ENCODE measurements at places on chromosomes 16 and 17. TPM values are rescaled to one million over a fixed set of nuclear protein-coding genes. Genes with fewer than 3 reads are reported as not detected.
A peak's percentile ranks its signal among the peaks of the same experiment; 100 is the strongest.

The KRTAP4-6 gene
- total RNA-seq = not detected

The MGAT5B gene
- not detected for total RNA-seq

DNA sequence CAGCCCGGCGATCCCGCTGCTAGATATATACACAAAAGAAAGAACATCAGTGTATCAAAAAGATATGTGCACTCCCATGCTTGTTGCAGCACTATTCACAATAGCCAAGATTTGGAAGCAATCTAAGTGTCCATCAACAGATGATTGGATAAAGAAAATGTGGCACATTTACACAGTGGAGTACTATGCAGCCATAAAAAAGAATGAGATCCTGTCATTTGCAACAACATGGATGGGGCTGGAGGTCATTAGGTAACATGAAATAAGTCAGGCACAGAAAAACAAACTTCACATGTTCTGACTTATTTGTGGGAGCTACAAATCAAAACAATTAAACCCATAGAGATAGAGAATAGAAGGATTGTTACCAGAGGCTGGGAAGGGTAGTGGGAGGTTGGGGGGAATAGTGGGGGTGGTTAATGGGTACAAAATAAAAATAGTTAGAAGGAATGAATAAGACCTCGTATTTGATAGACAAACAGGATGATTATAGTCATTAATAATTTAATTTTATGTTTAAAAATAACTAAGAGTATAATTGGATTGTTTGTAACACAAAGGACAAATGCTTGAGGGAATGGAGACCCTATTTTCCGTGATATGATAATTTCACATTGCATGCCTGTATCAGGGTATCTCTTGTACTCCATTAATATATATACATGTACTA is 176.7 kb upstream of the NOG start:
- H3K4me1 ChIP-seq = no peaks in the 10 kb centered on the region
- no peaks in the 10 kb centered on the region for H3K36me3 ChIP-seq
- no peaks in the 10 kb centered on the region for H3K27me3 ChIP-seq

- no peaks in the 10 kb centered on the region for H3K27me3 ChIP-seq
- no peak overlapping the region for H3K27ac ChIP-seq
- no peak overlapping the region for H3K4me3 ChIP-seq
- peaks cover 16% of the 10 kb centered on the region for H3K4me1 ChIP-seq
These were observed 5.8 kb upstream of the RARA start for GRCh38 chr17:40303009-40303657.

DNA sequence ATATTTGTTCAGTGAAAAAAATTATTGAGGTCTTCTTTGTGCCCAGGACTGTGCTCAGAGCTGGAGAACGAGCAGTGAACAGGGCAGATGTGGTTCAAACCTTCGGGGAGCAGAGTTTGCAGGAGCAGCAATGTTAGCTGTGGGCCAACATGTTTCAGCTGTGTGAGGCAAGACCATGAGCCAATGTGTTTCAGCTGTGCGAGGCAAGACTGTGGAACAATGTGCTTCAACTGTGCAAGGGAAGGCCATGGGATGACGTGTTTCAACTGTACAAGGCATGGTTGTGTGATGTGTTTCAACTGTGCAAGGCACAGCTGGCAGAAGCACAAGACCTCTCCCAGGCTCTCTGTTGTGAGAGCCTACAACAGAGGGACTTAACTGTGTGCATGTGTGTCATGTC is 35.2 kb upstream of the SDK2 start:
- DNase-seq = no peak
- no peaks in the 10 kb centered on the region for H3K36me3 ChIP-seq
- no peaks in the 10 kb centered on the region for H3K4me1 ChIP-seq
- H3K27ac ChIP-seq = no peak overlapping the region
- H3K27me3 ChIP-seq = peaks cover 3% of the 10 kb centered on the region
- no peak overlapping the region for H3K4me3 ChIP-seq

- no peak for DNase-seq
- H3K27me3 ChIP-seq = no peaks in the 10 kb centered on the region
- H3K36me3 ChIP-seq = no peaks in the 10 kb centered on the region
- H3K4me1 ChIP-seq = no peaks in the 10 kb centered on the region
- no peak overlapping the region for H3K27ac ChIP-seq
These were observed 77.6 kb upstream of the FOXF1 start for GRCh38 chr16:86432691-86433090.

- DNase-seq = no peak
- no peaks in the 10 kb centered on the region for H3K36me3 ChIP-seq
- H3K4me3 ChIP-seq = peak overlapping the region; percentile 38
- no peak overlapping the region for H3K27ac ChIP-seq
These were observed 1.2 kb upstream of the FOXF1 start for GRCh38 chr16:86508947-86509758.

DNA sequence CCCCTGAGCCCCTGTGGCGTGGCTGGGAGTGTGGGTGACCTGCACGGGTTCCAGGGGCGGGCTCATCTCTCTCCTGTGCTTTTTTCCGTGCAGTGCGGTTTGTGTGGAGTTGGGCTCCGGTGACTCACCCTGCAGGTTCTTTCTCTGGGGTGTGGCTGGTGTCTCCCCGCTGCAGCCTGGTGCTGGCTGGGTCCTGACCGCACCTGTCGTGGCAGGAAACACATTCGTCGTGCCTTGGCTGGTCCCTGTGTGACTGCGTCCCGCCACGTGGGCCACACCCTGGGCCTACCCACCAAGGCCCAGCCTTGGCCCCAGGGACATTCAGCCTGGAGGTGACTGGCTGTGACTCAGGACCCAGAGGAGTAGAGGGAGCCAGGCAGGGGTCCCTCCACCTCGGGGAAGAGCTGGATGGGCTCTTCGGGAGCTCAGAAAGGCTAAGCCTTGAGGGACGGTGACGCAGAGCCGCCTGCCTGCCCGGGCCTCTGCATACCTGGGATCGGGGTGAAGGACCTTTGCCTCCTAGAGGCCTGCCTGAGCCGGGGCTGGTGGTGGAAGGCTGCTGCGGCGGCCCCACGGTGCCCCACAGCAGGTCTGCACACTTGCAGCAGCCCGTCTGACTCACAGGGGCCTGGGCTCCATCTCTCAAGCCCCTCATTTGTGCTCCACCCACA is 7.8 kb downstream of the TRAF7 start:
- no peaks in the 10 kb centered on the region for H3K27me3 ChIP-seq
- no peak overlapping the region for H3K4me3 ChIP-seq
- DNase-seq = no peak
- peaks cover 3% of the 10 kb centered on the region for H3K4me1 ChIP-seq
- H3K36me3 ChIP-seq = peaks cover 9% of the 10 kb centered on the region
- H3K27ac ChIP-seq = no peak overlapping the region

All from CD4-positive, CD25-positive, alpha-beta regulatory T cell (primary cell).